ENCODE measurements at places on chromosomes 1 and 21. TPM values are rescaled to one million over a fixed set of nuclear protein-coding genes. Genes with fewer than 3 reads are reported as not detected.
A peak's percentile ranks its signal among the peaks of the same experiment; 100 is the strongest.

DNA sequence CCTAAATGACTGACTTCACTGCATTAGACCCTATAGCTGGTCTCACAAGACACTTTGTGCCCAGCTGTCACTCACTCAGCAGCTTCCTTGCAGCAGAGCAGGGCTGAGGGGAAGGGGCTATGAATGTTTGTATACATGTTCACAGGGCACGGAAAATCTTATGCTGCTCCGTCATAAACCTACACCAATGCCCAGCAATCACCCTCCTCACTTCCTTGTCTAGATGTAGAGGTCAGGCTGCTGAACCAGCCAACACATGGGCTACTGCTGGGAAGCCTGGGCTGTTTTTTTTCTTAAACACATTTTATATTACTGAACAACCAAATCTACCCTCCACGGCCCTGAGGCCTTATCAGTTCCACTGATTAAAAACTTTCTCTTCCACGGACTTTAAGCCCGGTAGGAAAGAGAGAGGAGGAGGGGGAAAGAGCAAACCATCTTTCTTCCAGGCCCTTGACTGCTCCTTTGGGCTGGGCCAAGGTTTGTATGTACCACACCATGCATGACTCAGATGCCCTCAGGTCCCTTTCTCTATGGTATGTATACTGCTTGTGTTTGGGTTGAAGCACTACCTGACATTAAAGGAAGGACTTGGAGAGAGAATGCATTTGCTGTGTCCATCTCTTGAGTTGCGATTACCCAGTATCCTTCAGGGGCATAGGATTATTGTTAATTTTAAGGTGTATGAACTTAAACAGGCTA is 12.7 kb downstream of the MTFR1L start:
- DNase-seq = no peak

The TACSTD2 gene
- not detected for total RNA-seq

DNA sequence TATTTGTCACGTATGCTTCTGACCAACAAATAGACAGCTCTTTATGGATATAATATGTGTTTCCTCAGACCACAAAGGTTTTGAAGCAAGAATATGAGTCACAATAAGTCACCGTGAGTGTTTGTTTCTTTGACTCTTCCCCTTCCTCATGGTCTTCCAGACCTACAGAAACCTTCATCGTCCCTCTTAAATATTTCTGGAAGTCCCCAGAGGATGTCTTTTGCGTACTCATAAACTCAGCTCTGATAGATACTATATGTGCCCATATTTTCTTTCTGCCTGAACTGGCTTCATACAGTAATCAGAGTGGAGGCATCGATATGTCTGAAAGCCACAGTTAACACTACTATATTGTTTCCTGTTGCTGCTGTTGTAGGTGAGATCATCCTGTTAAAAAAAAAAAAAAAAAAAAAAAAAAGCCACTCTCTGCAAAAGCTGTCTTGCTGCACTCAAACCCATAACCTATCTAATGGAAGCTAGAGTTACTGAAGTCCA is 38.4 kb downstream of the ADAMTS1 start:
- DNase-seq = peak; percentile 55

DNA sequence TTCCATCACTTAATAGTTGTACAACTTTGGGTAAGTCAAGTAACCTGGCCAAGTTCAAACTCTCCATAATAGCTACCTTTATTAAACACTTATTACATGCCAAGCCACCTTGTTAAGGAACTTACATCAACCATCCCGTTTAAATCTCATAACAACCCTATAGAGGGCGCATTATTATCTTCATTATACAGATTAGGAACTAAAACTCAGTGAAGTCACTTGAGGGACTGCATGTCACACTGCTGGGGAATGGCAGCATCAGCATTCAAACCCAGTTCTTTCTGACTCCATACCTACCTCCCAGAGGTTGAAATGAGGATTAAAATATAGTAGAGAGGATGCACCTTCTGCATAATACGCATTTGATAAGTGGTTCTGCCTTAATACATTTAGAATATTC is 47.1 kb upstream of the PLA2G2C start:
- peak; percentile 3 for DNase-seq

The NBPF8 gene
- 6.8 TPM for total RNA-seq

GRCh38 chr1:192878249-192878648 is 69.4 kb downstream of the RGS2 start:
- DNase-seq = no peak

The KCNN3 gene
- total RNA-seq = 0.36 TPM

DNA sequence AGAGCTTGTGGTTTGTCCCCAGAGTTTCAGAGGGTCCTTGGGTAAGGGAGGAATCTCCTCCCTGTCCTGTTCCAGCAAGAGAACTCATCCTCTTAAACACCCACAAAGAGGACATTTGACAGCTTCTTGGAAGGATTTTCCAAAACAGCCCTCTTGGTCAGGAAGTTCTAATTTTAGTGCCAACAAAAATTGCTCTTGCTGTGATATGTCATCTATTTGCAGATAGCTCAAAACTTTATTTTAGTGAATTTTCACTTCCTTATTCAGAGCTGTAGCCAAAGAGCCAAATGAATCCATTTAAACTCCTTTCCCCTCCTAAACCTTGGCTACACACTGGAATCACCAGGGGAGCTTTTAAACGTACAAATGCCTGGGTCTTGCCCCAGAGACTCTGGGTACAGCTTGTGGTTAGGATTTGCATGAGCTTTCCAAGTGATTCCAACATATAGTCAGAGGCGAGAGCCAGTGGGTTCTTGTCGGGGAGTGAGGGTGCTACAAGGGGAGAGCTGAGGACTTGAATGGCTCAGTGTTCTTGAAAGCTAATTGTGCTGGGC is 11.8 kb upstream of the RASSF5 start:
- no peak for DNase-seq

- peak; percentile 99 for DNase-seq
Observed at GRCh38 chr1:210598135-210598652, 269.5 kb downstream of the HHAT start.

- DNase-seq = peak; percentile 98
Observed at GRCh38 chr1:218660678-218661053, 315.5 kb downstream of the TGFB2 start.

DNA sequence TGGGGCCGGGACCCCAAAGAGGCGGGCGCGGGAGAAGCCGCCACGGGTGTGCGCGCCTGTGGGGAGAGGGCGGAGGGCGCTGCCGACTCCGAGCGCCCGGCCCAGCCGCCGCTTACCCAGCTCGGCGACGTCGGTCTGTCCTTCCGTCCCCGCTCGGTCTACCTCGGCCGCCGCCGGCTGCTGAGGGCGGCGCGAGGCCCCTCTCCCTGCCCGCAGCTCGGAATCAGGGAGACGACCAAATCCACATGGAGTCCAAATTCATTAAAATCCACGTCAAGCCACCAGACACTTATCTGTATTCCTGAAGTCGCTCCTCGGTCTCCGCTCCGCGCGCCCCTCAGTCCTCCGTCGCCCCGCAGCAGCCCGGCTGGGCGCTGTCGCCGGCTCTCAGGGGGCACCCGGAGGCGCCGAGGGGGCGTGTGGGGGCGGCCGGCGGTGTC is 637 bp downstream of the PLXNA2 start:
- no peak for DNase-seq

DNA sequence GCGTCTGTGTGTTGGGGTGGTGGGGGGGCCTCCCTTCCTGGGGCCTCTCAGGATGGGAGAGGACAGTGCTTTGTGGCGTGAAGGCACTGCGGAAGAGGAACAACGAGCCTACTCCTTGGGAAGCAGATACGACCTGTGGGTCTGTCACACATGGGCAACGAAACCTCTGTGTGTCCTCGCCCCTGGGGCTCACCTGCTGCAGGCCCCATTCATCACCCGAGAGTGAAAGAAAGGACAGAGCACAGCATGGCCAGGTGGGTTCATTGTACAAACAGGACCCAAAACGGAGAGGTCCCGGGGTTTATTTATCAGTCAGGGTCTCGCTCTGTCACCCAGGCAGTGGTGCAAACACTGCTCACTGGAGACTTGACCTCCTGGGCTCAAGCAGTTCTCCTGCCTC is 40.1 kb upstream of the LIN9 start:
- DNase-seq = no peak

DNA sequence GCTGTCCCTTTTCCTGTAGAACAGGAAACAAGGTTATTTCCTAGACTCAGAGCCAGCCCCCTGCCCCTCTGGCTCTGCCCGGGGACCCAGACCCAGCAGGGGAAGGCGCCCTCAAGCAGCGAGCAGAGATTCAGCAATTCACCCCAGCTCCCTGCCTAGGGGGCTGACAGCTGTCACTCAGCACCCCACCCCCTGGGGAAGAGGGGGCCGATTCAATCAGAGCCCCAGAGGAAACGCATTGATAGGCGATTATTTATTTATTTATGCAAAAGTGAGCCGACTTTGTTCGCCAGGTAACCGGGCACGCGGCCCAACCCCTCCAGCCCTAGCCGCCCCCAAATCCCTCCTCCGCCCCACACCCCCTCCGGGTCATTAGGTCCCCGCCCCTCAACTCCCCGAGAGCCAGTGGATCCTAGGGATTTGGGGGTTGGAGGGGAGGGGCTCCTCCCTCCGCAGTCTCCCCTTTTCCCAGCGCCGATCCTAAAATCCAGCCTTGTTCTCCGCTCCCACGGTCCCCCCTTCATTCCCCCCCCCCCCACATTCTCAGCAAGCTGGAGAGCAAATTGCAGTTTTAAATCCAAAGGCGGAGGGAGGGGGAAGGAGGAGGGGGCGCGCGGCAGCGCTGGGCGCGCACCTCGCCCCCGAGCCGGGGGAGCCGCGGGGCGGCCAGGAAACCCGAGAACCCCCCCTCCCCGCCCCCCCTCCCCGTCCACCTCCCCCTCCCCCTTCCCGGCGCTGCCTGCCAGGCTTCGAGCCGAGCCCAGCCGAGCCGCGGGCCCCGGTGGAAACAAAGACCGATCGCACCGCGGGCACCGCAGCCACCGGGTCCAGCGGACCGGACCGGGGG is 1.3 kb downstream of the AHDC1 start:
- no peak for DNase-seq

GRCh38 chr1:98991127-98992012 is 13.3 kb downstream of the PLPPR5 start:
- peak; percentile 78 for DNase-seq

- no peak for DNase-seq
Observed at GRCh38 chr1:26293911-26294463, 12.4 kb downstream of the UBXN11 start.

- no peak for DNase-seq
Observed at GRCh38 chr1:155081472-155082300, 3.0 kb downstream of the EFNA3 start.

GRCh38 chr1:236608930-236609726 is 4.8 kb upstream of the HEATR1 start:
- peak; percentile 68 for DNase-seq

The COL24A1 gene
- 0.03 TPM for total RNA-seq

The MASP2 gene
- 0.43 TPM for total RNA-seq

DNA sequence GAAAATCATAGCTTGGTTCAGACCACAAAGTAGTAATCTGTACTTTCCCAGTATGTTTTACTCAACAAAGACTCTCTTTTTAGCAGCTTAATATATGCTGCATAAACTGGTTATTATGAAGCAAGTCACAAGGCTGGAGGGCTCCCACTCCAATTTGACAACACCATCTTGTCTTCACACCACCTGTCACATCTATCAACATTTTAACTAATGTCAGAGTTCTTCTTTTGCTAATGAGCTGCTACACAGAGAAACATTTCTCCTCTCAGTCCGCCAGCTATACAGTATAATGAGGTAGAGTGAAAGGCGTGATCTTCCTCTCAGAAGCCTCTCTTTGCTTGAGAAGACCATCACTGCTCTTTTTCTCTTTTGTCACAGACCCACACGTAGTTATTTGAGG is 230.1 kb downstream of the BARHL2 start:
- DNase-seq = no peak

- peak; percentile 73 for DNase-seq
Observed at GRCh38 chr1:227234998-227235405, 83.3 kb downstream of the CDC42BPA start.

DNA sequence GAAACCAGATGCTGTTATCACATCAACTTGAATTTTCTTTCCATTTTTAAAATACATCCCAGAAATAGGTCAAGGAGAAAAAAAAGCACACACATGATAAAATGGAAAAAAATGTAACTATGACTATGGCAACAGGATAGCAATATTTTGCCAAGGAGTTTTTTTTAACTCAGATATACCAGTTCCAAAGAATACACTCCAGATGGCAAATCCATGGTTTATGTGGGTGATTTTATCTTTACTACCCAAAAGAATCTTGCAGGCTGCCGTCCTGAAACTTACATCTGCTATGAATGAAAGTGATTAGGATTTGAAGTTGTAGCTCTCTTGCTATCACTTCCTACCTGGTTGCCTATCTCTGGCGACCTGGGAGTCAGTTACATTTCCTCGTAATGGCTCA is 91.0 kb upstream of the PLPPR4 start:
- no peak for DNase-seq

The BTBD8 gene
- total RNA-seq = 3.4 TPM

The DNALI1 gene
- not detected for total RNA-seq

DNA sequence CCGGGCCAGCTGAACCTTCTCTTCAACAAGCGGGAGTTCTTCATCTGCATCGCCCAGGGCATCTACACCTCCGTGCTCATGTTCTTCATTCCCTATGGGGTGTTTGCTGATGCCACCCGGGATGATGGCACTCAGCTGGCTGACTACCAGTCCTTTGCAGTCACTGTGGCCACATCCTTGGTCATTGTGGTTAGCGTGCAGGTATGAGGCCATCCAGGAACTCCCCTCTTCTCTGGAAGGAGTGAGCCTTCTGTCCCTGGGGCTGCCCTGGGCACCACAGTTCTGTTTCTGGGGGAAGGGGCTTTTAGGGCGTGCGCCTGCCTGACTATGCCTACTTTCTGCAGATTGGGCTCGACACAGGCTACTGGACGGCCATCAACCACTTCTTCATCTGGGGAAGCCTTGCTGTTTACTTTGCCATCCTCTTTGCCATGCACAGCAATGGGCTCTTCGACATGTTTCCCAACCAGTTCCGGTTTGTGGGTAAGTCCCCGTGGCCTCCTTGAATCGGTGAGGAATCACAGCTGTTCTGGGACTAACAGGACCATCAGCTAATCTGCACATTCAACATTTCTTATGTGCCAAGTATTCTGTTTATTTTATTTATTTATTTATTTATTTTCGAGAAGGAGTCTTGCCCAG is 21.1 kb downstream of the ATP8B2 start:
- DNase-seq = no peak

DNA sequence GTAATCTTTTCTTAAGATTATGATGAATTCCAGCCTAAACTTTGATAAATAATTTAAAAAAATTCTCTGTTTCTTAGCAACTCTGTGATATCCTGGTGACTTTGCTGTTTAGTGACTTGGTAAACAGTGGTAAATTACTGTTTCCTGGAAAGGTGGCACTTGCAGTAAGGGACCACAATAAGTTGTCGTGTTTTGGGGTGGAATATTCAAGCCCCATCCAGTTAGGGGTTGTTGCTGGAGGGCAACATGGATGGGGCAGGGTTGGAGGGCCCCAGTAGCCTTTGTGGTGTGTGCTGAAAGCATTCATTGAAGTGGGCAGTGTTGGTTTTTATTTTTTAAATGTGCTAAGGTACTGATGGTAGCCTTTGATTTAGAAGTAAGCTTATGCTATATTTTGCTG is 30.3 kb downstream of the PRDM2 start:
- no peak for DNase-seq

- DNase-seq = no peak
Observed at GRCh38 chr1:220391491-220391890, 119.2 kb upstream of the RAB3GAP2 start.

GRCh38 chr1:212698467-212699103 is 1.1 kb downstream of the BATF3 start:
- DNase-seq = no peak

The ECM1 gene
- total RNA-seq = 135 TPM

GRCh38 chr1:107599220-107599619 is 365.8 kb downstream of the VAV3 start:
- no peak for DNase-seq

- no peak for DNase-seq
Observed at GRCh38 chr21:42276526-42277154, 38.6 kb downstream of the TFF3 start.

The KCNQ4 gene
- total RNA-seq = not detected

Measured in A172 (cell line).